ENCODE measurements at places on chromosomes 7 and 10.

GRCh38 chr7:43791665-43792064 lies 33.2 kb downstream of the BLVRA start:
- no peak for DNase-seq

- DNase-seq, result no peak
Measured at GRCh38 chr7:98998821-98999725, 120.7 kb downstream of the TRRAP start.

- peak; percentile 15 for DNase-seq
Measured at GRCh38 chr7:123871998-123872867, 27.3 kb downstream of the HYAL4 start.

DNA sequence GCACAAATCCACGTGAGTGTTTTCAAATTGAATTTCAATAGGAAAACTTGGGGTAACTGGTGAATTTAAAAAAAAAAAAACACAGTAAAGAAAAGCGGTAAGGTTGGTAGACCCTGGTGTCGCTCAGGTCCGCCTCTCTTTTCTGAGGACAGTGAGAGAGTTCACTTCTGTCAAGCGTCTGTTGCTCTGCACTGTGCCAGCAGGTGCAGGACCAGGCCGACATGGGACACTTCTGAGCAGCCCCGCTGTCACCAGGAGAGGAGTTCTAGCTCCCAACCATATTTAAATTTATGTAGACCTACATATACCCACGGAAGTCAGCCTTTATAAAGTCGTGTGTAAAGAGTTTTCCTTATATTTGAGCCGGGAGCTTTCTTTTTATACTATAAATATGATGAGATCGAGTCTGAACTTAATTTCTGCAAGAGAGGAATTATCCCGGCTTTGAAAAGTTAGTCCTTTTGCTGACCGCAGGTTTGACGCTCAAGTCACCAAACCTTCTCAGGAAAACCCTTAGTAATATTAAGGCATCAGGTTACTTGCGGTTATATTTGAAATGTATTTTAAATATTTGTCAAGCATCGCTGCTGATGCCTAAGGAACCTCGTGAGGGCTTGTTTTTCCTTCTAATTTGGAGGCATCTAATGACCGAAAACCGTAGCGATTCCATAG lies 531 bp downstream of the IKZF1 start:
- DNase-seq, result no peak

GRCh38 chr10:3104251-3104918 lies 37.0 kb downstream of the PFKP start:
- DNase-seq, result no peak

- peak; percentile 73 for DNase-seq
Measured at GRCh38 chr10:27252267-27253000, 11.8 kb upstream of the ACBD5 start.

DNA sequence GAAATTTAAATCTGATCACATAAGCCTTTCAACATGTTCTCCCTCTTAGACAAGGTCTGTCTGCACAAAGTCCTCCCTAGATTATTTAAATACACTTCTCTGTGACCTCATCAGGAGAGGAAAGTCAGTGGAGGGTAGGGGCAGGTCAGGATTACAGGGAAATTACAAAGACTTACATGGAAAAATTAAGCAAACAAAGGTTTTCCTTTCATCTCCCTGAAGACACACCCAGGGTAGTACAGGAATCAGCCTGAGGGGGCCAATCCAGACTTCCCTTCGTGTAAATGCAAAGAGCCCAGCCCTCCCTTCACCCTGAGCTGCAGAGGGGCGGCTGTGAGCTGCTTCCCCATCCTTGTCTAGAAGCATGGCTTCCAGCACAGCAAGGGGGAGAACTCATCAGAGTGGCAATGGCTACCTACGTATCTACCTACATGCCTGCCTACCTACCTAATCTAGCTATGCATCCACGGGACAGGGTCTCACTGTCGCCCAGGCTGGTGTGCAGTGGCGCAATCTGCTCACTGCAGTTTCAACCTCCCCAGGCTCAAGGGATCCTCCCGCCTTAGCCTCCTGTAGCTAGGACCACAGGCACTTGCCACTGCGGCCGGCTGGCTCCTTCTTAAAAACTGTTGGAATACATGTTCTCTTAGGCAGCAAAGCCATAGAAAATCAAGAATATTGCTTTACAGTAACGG lies 33.2 kb downstream of the PITRM1 start:
- DNase-seq, result no peak

DNA sequence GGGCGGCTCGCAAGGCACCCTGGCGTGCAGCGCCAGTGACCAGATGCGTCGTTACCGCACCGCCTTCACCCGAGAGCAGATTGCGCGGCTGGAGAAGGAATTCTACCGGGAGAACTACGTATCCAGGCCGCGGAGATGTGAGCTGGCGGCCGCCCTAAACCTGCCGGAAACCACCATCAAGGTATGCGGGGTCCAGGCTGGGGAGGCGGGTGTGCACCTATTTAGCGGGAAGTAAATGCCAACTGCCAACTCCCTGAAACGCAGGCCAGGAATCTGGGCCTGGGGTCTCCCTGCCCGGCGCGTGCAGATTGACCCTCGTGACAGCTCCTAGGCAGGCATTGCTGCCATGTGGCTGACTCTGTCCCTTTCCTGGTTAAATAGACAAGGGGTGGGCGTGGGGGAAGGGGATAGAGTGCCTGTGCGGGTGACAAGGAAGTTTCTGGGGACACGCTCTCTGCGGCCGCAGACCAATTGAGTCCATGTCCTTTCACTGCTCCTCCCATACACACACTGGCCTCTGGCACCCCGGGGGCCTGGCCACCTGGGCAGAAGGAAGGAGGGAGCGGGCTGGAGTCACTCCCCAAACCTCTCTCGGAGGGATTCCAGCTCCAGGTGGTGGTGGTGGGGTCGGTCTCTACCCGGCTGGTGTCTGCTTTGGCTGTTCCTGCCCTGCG lies 2.7 kb downstream of the EVX1 start:
- no peak for DNase-seq

- DNase-seq, result no peak
Measured at GRCh38 chr10:110492069-110492822, 5.5 kb upstream of the DUSP5 start.

GRCh38 chr10:97911217-97911616 lies 61.6 kb downstream of the GOLGA7B start:
- no peak for DNase-seq

DNA sequence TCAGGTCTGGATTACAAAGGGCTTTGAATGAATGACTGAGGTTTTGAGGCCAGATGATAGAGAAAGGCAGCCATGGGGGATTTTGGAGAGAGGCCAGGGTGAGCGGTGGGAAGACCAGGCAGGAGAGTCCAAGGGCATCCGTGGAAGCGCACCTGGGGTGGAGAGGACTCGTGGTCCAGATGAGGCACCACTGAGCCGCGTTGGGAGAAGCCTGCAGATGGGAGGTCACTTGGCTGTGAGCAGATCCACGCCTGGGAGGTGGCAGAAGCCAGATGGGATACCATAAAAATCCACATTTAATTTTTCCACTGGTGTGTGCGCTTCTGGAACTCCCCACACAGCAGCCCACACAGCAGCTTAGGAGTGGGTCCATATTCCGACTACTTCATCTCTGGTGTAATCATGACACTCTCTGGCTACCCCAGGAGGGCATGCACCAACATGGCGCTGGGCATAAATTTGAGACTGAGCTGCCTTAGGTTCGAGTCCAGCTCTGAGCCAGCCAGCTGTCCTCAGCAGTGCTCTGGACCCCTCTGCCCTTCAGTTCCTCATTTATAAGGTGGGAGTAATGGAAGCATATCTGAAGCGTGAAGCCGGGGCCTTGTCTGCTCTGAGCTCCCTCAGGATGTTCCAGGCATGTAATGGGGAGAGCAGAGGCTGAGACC lies 90.2 kb upstream of the FAM20C start:
- DNase-seq, result no peak

GRCh38 chr10:80894797-80895467 lies 357.2 kb downstream of the SH2D4B start:
- DNase-seq, result no peak

DNA sequence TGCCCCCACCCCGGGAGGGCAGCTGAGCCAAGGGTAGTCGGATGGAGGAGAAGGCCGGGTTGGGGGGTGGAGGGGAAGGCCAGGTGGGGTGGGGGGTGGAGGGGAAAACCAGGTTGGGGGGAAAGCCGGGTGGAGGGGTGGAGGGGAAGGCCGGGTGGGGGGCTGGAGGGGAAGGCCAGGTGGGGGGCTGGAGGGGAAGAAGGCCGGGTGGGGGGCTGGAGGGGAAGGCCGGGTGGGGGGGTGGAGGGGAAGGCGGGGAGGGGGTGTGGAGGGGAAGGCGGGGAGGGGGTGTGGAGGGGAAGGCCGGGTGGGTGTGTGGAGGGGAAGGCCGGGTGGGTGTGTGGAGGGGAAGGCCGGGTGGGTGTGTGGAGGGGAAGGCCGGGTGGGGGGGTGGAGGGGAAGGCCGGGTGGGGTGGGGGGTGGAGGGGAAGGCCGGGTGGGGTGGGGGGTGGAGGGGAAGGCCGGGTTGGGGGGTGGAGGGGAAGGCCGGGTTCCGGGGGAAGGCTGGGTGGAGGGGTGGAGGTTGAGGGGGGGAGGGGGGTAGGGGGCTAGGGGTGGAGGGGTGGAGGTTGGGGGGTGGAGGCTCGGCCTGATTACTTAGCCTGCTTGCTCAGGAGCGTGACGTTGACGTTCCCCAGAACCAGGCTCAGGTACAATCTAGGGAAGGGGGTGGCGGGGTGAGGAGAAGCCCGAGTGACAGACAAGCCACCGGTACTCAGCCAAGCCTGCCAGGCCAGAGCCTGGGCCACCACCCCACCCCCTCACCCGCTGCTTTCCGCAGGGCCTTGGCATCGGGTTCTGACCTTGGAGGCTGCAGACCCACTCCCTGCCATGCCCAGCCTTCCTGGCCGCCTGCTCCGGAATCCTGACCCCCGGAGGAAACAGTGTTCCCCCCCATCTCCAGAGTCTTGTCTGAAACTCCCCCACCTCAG lies 5.6 kb downstream of the TMEM120A start:
- no peak for DNase-seq

DNA sequence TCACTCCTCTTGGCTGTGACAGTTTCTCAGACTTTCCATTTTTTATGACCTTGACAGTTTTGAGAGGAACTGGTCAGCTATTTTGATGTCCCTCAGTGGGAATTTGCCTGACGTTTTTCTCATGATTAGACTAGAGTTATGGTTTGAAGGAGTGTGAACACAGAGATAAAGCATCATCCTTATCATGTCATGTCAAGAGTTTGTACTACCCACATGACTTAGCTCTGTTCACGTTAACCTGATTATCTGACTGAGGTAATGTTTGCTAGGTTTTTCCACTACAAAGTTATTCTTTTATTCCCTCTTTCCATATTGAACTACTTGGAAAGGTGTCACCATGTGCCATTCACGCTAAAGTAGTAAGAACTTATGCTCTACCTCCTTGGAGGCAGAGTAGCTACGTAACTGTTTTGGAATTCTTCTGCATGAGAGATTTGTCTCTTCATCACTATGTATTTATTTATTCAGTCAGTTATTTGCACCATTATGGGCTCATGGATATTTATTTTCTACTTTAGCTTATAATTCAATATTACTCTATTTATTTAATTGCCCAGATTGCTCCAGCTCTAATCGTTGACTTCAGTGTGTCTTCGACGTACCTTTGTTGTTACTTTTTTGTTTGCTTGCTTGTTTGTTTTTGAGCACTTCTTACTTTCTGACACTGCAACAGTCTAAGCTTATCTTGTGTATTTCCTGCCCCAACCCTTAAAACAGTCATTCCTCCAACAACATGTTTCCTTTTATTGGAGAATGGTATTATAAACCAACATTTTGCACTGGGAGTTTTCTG lies 50.4 kb downstream of the CPED1 start:
- no peak for DNase-seq

- no peak for DNase-seq
Measured at GRCh38 chr10:115209133-115209532, 116.0 kb downstream of the ATRNL1 start.

DNA sequence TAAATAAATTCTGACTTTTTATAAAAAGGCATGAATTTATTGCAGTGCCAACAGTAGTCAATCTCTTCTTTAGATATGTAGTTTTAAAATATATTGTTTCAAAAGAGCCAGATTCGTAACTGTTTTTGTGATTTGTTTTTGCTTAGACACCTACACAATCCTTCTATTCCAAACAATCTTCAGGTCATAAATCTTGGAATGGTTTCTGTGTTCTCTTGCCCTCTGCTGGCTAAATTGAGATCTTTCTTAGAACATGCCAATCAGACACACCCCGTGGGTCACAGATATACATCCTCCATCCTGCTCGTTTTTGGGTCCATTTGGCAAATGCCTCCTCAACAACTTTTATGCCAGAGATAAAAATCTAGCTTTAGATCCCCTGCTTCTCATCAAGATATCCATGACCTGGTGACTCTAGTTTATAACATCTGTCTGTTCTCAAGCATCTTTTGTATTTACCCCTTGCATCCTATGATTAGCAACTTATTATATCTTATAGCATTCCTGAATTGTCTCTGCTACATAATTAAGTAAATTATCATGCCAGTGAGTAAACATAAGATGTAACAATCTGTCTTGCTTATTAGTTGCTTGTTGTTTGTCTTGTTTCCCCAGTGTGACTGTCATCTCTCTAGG lies 35.3 kb upstream of the IFRD1 start:
- DNase-seq, result no peak

DNA sequence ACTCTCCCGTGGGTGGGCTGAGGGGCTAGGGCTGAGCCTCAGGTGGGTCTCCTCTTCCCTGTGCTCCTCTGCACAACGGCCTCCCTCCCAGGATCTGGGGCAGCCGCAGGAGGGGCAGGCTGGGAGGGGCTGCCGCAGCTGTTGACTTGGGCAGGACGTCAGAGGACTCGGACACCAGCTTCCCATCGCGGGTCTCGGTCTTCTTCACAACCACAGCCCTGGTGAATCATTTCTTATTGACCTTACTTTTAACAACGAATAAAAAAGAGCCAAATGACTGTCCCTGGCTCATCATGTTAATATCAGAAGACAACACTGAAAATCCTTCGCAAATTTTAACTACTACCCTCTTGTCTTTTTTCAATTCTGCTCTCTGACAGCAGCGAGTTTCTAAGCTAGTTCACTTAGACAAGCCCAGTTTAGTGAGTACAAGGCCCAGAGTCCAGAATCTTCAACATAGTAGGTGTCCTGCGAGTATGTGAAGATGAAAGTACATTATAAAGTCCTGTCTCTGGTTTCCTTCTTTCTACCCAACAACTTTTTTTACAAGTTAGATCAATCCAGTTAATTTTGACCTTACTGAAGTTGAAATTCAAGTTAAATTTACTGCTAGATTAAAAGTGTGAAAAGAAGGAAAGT lies 32.4 kb downstream of the CTNNA3 start:
- no peak for DNase-seq

DNA sequence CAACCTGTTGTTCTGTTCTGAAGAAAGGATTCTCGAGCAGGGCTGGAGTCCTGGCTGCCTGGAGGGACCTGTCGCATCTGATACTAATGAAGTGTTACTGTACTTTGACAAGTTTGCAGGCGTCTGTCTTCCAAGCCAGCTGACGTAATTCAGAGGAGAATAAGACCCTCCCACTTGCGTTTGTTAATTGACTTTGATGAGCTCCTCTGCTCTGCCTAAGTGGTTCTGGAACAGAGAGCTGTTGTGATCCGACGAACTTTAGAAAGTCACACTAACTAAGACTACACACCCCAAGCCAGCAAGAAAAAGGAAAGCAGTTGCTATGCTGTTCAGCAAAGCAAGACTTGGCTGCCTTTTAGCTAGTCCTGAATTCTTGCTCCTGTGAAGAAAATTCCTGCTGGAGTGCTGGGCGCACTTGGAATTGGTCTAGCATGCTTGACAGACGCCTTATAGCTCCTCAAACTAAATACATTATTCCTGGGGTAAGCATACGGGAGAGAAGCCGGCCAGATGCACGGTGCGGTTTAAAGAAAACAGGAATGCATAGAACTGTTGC lies 200.3 kb downstream of the CACNB2 start:
- DNase-seq, result no peak

- DNase-seq, result no peak
Measured at GRCh38 chr7:148963583-148964482, 64.5 kb downstream of the PDIA4 start.

- DNase-seq, result no peak
Measured at GRCh38 chr10:108556186-108556585, 1367.1 kb downstream of the XPNPEP1 start.

Data from activated CD4-positive, alpha-beta T cell treated with anti-CD3 and anti-CD28 coated beads for 24 hours (primary cell).